ENCODE measurements at places on chromosomes 16 and 17. TPM values are rescaled to one million over a fixed set of nuclear protein-coding genes. Genes with fewer than 3 reads are reported as not detected.

DNA sequence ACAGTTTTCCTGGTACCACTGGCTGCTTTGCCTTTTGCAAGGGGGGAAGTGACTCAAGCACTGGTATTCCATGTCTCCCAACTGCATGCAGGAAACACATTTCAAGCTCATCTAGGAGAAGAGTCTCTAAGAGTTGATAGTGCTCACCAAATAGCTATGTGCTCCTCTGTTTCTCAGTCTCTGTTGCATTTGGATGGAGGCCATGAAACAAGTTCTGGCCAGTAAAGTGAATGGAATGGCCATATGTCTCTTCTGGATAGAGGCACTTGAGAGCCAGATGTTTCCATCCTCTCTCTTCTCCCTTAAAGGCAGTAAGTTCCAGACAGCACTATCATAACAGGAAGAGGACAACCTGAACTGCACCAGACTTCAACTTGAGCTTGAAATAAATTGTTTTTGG, 60.6 kb downstream of the C16orf82 start:
- DNase-seq = no peak

GRCh38 chr17:67528751-67529436, 151.8 kb downstream of the PITPNC1 start:
- peak; percentile 85 for DNase-seq

The ASPHD1 gene
- total RNA-seq = 83.0 TPM

The GUCY2D gene
- 1.0 TPM for total RNA-seq

GRCh38 chr16:79101491-79101890, 499.0 kb downstream of the MAF start:
- no peak for DNase-seq

- no peak for DNase-seq
Observed at GRCh38 chr16:69918241-69918640, 32.9 kb upstream of the CLEC18A start.

- no peak for DNase-seq
Observed at GRCh38 chr17:31693433-31694220, 165.4 kb downstream of the COPRS start.

The BLMH gene
- total RNA-seq = 29.1 TPM

GRCh38 chr17:34241062-34241461, 14.0 kb upstream of the CCL2 start:
- no peak for DNase-seq

The HOXB5 gene
- not detected for total RNA-seq

The TBC1D3K gene
- not detected for total RNA-seq

Measured in dorsolateral prefrontal cortex (tissue), 122 donors.